ENCODE measurements at places on chromosomes 16 and 17.

DNA sequence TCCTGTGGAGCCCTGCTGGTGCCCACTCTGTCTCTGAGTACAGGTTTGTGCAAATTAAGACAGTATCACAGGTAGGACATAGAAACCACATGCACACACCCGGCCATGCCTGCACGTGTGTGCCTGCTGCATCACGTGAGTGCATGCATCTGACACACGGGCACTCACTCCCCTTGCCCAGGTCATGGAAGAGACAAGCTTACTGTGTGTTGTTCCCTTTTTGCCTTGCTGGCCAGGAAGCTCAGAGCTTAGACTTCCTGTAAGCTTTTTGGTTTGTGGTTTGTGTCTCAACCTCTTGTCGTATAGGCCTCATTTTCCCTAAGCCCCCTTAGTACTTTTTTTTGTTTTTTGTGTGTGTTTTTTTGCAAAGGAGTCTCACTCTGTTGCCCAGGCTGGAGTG lies 25.0 kb downstream of the ZNF469 start:
- no peak for DNase-seq

DNA sequence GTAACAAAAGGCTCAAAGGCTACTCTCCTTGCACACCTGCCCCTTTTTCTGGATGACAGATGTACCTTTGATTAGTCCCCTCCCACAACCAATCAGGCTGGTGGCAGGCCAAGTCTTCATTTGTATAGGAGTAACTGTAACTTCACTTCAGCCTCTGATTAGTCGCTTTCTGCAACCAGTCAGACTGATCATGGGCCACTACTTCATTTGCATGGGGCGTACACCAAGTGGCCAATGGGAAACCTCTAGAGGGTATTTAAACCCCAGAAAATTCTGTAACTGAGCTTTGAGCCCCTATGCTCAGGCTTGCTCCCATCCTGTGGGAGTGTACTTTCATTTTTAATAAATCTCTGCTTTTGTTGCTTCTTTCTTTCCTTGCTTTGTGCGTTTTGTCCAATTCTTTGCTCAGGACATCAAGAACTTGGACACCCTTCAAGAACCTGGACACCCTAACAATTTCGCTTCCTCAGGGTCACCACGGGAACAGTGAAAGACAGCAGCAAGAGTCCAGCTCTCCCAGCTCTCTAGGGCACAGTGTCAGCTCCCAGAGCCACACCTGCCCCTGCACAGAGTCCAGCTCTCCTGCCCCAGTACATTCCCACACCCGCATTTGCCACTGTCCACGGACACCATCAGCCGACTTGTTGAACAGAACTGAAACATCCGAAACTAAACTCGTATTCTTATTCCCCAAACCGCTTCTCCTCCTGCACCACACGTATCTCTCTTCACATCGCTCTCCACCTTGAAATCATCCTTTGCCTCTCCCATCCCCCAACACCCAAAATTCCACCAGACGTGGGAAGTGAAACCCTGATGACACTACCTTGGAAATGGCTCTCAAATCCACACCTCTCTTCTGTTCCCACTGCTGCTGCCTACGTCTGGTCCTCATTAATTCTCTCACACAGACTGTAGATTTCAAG lies 53.4 kb downstream of the ABCC12 start:
- no peak for DNase-seq

DNA sequence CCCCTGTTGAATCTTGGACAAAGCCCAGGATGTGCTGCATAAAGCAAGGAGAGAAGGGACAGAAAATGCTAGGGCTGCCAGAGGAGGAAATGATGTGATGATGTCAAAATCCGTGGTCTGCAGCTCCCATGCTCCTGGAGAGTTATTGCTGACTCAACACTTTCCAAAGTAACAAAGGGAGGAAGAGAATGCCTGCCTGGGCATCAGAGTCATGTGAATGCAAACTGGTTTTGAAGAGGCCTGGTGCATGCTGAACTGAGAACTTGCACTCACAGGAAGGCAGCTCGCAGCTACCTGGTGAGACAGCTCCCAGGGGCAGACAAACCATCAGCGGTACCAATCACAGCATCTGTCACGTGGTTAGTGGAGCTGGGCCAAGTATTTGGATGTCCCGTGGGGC lies 2.8 kb downstream of the MARVELD3 start:
- DNase-seq, result no peak

DNA sequence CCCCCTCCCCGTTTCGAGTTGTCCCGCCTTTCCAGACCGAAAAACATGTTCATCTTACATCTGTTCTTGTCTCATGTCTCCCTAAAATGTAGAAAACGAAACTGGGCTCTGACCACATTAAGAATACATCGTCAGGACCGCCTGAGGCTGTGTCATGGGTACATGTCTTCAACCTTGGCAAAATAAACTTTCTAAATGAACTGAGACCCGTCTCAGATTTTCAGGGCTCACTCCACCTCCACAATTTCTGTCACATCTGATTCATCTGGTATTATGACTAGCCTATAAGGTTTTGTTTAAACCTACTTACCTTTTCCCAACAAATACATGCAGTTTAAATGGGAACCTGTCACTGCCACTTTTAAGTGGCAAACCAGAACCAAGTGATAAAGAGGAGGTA lies 621 bp downstream of the SDR42E1 start:
- DNase-seq, result no peak

DNA sequence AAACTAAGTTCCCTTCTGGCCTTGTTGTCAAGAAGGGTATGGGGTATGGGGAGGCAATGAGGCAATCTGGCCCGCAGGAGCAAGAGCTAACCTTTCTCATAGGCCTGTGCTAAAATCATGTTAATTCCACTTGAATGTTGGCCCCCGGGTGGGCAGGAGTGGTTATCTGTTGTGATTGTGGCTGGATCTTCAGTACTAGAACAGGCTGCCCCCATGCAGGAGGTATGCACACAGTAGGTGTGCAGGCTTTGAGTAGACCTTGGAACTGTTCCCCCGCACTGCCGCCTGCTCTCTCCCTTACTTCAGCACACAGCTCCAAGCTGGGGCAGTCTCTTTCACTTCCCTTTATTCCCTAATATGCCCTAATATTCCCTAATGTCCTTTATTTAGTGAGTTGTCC lies 52.4 kb upstream of the TANGO6 start:
- DNase-seq, result no peak

DNA sequence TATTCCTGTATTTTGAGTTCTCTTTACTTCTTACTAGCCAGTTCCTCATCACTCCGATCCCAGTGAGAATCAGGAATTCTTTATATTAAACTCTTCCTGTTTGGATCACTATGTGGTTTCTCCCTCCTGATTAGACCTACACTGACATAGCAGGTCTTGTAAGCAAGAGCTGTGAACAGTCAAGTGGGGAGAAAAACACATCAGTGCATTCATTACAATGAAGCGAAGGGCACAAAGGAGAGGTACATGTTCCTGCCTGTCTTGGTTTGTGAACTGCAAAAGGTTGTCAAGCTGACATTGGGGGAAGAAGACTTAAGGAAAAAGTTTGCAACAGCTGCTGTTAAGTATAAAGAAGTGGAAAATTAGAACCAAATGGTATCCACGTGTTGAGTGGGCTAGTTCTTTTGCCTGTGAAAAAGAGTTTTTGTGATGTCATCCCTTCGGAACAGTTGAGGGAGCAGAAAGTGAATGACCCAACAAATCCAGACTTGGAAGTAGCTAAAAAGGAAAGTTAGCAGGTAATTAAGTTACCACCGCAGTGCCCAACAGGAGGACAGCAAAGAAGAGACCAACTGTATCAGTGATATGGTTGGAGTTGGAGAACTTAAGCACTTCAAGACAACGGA lies 23.0 kb upstream of the TRIM25 start:
- no peak for DNase-seq

GRCh38 chr17:31251105-31251969 lies 45.7 kb downstream of the OMG start:
- no peak for DNase-seq

DNA sequence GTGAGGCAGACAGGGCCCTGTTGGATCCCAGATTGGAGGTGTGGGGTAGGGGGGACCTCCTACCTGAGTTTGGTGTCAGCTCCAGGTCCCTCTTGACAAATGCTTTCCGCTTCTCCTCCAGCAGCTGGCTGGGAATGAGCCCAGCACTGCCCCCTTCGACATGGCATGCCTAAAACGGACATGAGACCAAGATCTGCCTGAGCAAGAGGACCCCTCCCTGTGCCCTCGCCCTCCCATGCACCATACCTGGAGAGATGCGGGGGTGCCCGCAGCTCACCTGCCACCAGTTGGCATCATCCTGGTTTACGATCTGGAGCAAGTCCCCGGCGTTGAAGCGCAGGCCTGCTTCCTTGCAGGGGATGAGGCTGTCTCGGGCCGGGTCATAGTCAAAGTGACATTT lies 26.2 kb downstream of the MPP2 start:
- DNase-seq, result no peak

DNA sequence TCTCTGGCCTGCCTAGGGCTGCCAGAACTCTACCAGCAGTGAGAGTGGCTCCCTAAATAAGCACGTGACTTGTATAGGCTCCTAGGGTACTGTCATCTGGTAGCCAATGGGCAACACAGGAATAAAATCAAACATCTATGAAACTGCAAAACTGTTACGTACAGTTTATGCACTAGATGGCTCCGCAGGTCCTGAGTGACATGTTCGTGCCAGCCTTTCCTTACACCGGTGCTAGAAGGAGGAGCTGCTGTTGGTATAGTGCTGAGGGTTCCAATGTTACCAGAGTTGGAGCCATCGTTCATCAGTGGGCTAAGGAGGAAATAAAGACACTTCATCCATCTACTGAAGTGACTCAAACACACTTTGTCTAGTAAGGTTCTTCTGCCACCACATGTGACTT lies 63.2 kb upstream of the TRAP1 start:
- no peak for DNase-seq

- DNase-seq, result no peak
Measured at GRCh38 chr17:67509390-67510287, 132.6 kb downstream of the PITPNC1 start.

DNA sequence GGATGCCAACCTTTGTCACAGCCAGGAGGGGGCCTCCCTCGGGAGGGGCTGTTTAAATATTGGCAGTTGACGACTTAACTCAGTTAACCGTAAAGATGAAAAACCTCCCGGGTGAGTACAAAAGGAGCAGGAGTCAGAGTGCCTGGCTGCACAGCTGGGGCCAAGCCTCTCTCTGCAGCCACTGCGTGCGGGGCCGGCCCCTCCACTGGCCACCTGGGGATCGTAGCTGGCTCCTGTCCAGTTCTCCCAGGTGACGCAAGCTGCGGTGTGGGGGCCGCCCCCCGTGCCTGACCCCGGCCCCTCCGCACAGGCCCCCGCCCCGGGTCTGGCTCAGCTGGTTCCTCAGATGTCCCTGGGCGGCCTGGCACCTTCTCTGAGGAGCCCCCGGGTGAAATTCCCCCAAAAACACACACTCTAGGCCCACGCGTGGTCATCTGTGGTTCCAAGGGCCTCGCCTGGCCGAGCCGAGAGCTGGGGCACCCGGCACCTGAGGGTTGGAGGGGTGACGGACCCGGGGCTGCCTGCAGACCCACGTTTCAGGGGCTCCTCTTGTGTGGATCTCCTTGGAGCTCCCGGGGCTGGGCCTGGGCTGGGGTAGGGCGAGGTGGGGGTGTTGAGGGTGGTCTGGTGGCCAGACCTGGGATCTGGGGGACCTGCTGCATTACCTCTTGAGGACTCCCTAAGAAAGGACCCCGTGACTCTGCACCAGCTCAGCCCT lies 7.4 kb upstream of the CACNA1H start:
- no peak for DNase-seq

- no peak for DNase-seq
Measured at GRCh38 chr17:48738803-48739526, 10.4 kb upstream of the HOXB13 start.

DNA sequence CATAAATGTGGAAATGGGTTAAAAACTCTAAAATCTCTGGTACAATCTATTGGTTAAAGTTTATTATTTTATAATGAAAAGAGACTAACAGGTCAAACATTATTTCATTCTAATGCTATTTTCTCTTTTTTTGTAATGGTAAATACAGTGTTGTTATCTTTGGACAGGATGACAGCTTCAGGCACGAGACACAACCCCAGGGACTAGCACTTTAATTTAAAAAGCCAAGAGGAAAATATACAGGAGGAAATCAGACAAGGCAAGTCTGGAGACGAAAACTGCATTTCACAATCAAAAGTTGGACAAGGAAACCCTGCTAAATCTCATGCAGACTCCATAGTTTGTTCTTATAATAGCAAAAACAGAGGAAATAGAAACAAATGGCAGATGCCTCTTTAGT lies 589.1 kb upstream of the CDH8 start:
- DNase-seq, result no peak

GRCh38 chr16:35310999-35311398 lies 1851.6 kb downstream of the TP53TG3F start:
- no peak for DNase-seq

GRCh38 chr16:57388359-57389086 lies 16.0 kb upstream of the CCL17 start:
- DNase-seq, result no peak

GRCh38 chr17:29615492-29616299 lies 7.0 kb downstream of the CORO6 start:
- DNase-seq, result peak; percentile 83

- DNase-seq, result no peak
Measured at GRCh38 chr17:66995944-66996343, 31.4 kb downstream of the CACNG4 start.

GRCh38 chr17:35218915-35219314 lies 24.0 kb upstream of the SLFN5 start:
- no peak for DNase-seq

DNA sequence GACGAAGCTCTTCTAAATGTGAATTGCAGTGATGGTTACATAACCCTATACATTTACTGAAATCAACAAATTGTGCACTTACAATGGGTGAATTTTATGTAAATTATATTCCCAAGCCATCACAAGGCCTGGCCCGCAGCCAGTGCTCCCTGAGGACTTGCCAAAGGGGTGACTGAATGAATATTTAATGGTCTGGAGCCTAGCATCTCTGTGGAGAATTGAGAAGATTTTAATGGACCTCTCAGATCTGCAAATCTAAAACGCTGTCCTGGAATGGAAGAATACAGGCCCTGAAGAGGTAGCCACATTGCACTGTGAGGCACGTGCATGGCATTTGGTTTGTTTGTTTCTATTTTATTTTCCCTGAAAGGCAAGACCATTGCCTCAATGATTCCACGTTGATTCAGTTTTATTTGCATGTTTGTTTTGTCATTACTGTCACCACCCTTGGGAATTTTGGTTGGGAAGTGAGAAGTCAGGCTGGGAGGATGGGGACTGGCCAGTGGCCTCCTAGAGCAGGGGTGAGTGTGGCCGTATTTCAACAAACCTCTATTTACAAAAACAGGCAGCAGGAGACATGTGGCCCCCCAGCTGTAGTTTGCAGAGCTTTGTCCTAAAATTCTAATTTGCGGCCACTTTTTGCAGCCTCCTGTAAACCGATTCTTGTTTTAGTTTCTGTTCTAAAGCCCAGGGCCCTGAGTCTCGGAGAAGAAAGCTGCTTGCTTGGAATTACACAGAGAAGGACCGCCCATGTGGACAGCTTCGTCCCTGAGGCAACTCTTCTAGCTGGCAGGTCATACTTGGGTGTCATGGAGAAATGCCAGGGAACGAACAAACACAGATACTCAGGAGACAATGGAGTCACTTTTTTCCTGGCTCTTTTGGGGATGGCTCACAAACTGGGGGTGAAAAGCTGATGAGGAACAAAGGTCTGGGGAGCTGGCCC lies 40.5 kb upstream of the GCSH start:
- no peak for DNase-seq
